ENCODE measurements at places on chromosomes 7 and 10.

DNA sequence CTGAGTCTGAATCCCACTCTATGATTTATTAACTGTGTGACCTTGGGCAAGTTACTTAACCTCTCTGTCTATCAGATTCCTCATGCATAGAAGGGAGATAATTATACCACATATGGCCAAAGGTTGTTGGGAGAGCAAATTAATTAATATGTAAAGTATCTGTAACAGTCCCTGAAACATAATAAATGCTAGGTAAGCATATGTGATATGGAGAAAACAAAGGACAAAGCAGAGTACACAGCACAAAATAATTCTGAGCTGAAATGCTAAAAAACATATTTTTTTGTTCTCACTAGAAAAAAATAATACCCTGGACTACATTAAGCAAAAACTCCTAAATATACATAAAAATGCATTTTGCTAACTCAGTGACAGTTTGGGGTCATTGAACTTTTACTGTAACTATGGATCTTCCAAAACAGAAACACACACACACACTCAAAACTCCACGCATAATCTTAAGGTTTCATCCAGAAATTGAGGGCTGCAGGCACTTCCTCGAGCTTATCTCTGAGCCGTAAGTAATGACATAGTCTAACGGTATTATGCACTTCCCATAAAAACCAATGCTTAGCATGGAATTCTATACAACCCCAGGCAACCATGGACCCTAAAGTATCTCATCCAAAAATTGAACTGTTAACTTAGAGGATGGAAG, 201.7 kb upstream of the PTN start:
- peak; percentile 6 for DNase-seq

DNA sequence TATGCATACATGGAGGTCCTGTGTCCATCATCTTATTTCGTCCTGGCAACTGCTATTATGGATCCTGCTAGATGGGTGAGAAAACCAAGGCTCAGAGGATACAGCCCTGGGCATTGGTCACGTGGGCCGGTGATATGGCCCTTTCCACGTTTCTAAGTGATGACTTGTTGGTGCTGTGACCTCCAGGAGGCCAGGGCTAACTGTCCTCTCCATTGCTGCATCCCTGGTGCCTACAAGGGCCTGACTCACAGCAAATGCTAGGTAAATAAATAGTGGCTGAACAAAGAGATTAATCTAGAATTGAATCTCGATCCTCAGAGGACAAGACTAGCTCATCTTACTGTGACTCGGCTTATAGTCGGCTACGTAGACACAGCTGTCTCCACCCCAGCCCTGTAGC, 78.6 kb downstream of the FAM53B start:
- no peak for DNase-seq

- peak; percentile 55 for DNase-seq
These were observed 1.6 kb downstream of the FAM204A start for GRCh38 chr10:118340486-118340885.

- DNase-seq: no peak
These were observed 1014.1 kb downstream of the REEP3 start for GRCh38 chr10:64535131-64535867.

DNA sequence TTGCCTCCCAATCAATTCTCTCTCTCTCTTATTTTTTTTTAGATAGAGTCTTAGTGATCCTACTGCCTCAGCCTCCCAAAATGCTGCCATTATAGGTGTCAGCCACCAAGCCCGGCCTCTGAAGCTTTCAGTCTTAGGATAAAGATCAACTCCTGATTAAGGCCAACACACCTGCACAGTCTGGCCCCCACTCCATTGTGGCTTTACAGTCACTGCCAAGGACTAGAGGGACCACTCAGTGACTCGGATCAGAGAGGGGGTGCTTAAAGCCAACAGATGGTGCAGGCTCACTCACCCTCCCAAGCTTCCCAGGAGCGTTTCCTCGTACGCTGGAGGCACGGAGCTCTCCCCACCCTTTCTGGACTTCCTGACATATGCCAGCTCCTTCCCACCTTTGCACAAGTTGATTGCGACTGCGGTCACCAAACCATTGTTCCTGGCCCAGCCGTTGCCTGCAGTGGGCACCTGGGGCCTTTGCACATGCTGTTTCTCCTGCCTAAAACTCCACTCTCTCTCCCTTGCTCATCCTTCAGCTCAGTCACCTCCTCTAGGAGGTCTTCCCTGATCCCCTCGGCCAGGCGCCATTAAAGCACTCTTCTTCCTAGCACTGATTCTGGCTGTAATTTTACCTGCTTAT, 1.7 kb upstream of the CDH23 start:
- DNase-seq: no peak

DNA sequence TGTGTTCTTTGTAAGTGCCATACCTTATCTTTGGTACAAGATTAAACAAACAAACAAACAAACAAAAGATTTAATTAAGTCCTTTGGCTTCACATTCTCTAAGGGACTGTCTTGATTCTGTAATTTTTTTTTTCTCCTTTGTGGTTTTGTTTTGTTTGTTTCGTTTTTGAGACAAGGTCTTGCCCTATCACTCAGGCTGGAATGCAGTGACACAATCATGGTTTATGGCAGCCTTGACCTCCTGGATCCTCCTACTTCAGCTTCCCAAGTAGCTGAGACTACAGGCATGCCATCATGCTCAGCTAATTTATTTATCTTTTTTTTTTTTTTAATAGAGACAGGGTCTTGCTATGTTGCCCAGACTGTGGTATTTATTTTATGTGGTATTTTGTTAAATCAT, 165.8 kb downstream of the LRRC4 start:
- no peak for DNase-seq

- DNase-seq: no peak
These were observed 407.4 kb downstream of the KCNMA1 start for GRCh38 chr10:77230194-77230593.

- DNase-seq: no peak
These were observed 120.6 kb downstream of the SH3PXD2A start for GRCh38 chr10:103734731-103735130.

- no peak for DNase-seq
These were observed 58.9 kb upstream of the ADO start for GRCh38 chr10:62745581-62745980.

DNA sequence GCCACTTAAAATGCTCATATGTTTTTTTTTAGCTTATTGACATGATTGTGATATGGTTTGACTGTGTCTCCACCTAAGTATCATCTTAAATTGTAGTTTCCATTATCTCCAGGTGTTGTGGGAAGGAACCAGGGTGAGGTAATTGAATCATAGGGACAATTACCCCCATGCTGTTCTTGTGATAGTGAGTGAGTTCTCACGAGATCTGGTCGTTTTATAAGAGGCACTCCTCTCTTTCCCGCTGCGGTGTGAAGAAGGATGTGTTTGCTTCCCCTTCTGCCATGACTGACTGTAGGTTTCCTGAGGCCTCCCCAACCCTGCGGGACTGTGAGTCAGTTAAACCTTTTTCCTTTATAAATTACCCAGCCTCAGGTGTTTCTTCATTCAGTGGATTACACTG, 80.5 kb upstream of the ETV1 start:
- no peak for DNase-seq

DNA sequence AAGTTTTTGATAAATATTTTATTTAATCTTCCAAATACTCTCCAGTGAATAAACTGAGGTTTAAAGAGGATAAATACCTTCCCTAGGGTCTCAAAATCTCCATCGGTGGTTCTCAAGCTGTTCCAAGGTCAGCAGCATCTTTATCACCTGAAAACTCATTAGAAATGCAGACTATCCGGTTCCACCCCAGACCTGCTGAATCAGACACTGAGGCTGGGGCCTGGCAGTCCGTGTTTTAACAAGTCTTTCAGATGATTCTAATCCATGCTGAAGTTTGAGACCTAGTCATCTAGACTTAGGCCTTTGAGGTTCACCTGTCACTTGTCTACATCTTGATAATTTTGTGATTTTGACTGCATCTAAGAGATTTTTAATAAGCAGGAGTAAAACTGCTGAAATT, 37.5 kb downstream of the PLEKHA8 start:
- DNase-seq: no peak

- DNase-seq: no peak
These were observed 1.9 kb upstream of the EN2 start for GRCh38 chr7:155455776-155456737.

DNA sequence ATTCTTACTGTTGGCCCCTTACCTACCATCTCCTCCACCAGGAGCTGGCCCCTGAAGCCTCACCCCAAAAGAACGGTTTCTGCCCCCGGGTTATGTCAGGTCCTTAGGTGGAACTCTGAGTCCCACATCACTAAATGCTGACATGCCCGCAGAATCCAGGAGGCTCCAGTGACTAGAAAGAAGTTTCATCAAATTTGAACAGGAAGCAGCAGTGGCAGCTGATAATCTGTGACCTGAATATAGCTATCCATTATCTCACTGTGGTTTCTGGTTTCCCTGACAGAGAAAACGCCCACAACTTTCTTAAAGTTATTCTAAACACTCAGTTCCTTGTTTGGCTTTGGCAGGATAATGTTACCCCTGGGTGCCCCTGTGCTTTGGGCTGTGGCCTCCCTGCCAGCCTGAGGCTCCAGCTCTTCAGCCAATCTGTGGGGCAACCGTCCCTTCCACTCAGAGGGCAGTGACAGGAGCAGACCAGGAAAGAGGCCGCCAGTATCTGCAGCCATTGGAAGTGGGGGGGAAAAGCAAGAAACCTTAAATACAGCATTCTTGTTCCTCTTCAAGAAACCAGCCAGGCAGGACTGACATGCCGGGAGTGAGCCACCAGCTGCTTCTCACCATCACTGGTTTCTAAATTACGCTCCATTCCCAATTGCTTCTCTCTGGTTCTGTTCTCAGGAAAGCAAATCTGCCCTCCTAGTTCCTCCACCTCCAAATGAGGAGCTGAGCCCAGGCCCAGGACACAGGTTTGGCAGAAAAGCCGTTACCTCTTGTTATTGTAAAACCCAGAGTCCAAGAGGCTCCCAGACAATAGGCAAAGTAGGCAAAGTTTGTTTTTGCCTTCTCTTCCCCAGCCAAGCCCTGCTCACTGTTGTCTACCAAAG, 41.2 kb upstream of the VCL start:
- DNase-seq: peak; percentile 98

- DNase-seq: no peak
These were observed 21.3 kb downstream of the DGKI start for GRCh38 chr7:137825489-137825888.

DNA sequence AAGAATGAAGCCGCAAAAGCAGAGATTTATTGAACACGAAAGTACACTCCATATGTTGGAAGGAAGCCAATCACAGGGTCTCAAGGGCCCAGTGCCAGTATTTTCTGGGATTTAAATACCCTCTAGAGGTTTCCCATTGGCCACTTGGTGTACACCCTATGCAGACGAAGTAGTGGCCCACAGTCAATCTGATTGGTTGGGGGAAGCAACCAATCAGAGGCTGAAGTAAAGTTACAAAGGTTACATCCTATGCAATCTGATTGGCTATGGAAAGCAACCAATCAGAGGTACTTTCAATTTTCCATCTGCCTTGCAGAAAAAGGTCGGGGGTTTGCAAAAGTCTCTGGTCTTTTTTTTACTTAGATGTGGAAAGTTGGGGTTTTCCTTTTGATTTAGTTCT, 481.3 kb upstream of the NRP1 start:
- no peak for DNase-seq

DNA sequence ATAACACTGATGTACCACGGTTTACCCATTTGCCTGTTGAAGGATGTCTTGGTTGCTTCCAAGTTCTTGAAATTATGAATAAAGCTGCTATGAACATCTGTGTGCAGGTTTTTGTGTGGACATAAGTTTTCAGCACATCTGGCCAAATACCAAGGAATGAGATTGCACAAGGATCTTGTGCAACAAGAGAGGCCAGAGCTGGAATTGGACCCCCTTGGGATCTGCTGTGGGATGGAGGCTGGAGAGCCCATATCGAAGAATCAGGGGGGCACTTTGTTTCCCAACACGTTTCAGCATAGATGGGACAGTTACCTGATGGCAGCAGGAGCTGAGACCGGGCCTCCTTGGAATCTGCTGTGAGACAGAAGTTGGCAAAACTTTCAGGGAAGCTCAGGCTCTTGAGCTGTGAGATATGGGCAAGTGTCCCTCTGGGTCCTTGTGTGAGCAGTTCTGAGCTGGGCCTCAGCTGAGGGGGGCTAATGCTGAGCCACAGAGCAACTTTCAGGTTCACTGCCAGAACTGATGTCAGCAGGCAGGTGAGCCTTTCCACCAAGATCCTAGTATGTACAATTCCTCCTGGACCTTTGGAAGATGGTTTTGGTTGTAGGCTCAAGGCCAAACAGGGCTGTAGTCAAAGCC, 115.2 kb upstream of the RAB18 start:
- no peak for DNase-seq

- no peak for DNase-seq
These were observed 247.8 kb downstream of the SEMA3A start for GRCh38 chr7:83946801-83947200.

DNA sequence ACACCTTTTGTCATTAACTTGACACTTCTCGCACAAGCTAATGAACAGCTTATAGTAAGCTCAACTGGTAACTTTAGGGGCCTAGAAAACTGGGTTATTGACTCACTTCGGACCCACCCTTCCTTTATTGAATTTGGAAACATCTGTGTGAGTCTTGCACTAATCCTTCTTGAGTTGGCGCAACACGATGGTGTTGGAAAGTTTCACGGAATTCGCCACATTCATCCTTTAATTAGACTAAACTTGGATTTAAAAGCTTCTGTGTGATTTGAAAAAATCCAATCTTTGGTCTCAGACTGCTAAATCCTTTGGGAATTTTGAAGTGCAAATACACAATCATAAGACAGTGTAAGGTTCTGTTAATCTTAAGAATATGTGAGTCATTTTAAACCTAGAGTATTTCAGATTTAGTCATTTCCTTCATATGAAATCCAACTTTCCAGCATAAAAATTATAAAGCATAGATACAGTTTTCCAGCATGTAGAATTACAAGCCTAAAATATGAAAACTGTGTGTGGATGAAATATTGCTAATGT, 15.1 kb downstream of the FZD8 start:
- no peak for DNase-seq

DNA sequence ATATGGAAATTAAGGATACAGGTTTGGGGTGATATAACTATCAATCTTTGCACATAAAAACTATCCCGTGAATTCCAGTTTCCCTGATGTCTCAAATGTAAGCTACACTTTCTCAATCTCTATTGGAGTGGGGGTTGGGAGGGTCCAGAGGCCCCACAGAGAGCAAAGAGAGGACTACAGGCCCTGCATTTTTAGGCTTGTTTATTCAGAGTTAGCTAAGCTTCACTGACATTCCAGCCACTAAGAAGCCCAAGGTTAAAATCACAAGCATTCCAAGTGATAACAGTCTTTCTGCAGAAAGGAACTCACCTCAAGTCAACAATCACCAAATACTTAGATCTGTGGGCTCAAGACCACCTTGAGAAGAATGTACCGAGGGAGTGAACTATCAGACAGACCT, 31.6 kb upstream of the LAMB1 start:
- DNase-seq: no peak

All from hematopoietic multipotent progenitor cell treated with erythropoietin and hydrocortisone succinate and interleukin-3 and kit ligand, for 6 days (in vitro differentiated cells).